D341Med (cell line): ENCODE measurements at places on chromosomes 7 and 10.
A peak's percentile ranks its signal among the peaks of the same experiment; 100 is the strongest.

- DNase-seq: no peak
Observed at GRCh38 chr7:16590424-16590823, 55.1 kb downstream of the ANKMY2 start.

- DNase-seq: no peak
Observed at GRCh38 chr7:7569081-7569527, 2.4 kb downstream of the MIOS start.

DNA sequence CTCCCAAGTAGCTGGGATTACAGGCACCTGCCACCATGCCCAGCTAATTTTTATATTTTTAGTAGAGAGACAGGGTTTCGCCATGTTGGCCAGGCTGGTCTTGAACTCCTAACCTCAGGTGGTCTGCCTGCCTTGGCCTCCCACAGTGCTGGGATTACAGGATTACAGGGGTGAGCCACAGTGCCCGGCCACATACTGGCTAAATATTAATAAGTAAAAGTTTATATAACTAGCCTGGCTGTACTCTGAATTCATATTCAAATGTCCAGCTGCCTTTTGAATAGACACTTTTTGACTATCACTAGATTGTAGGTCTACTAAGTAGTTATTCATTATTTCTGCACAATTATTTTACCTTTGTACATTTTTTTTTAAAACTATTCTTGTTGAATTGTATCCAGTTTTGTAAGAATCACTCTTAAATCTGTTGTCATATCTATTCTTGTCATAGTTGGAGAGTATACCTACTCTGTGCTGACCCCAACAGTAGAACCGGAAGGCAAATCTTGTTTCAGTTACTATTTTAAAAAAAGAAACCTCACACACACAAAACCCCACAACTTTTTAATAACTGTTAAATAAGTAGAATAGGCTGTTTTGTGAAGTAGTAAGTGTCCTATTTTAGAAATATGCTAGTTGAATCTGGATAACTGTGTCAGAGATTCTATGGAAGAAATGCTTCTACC lies 29.6 kb downstream of the MINPP1 start:
- DNase-seq: no peak

DNA sequence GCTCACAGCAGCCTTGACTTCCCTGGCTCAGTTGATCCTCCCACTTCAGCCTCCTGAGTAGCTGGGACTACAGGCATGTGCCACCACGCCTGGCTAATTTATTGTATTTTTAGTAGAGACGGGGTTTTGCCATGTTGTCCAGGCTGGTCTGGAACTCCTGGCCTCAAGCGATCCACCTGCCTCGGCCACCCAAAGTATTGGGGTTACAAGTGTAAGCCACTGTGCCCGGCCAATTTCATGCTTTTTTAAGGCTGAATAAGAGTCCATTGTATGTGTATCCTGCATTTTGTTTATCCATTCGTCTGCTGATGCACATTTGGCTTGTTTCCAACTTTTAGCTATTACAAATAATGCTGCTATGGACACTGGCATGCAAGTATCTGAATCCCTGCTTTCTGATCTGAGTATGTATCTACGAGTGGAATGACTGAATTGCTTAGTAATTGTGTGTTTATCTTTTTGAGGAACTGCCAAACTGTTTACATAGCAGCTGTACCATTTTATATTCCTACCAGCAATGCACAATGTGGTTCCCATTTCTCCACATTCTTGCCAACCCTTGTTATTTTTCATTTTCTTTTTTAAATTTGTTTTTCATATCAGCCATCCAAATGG lies 37.3 kb upstream of the TPST1 start:
- no peak for DNase-seq

- no peak for DNase-seq
Observed at GRCh38 chr10:14652067-14652466, 122.6 kb downstream of the FAM107B start.

GRCh38 chr7:157795199-157795598 lies 458.4 kb downstream of the DNAJB6 start:
- no peak for DNase-seq

GRCh38 chr7:125526092-125526491 lies 596.5 kb upstream of the POT1 start:
- no peak for DNase-seq

DNA sequence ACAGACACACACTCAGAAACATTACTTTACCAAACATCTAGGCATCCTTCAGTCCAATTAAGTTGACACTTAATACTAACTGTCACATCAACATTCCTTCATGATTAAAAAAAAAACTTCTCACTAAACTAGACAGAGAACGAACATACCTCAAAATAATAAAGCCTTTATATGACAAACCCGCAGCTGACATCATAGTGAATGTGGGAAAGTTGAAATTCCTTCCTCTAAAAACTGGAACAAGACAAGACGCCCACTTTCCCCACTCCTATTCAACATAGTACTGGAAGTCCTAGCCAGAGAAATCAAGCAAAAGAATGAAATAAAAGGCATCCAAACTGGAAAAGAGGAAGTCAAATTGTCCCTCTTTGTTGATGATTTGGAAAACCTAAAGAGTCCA lies 96.9 kb upstream of the PPP1R9A start:
- no peak for DNase-seq

- no peak for DNase-seq
Observed at GRCh38 chr7:52119537-52119936, 802.9 kb upstream of the COBL start.

DNA sequence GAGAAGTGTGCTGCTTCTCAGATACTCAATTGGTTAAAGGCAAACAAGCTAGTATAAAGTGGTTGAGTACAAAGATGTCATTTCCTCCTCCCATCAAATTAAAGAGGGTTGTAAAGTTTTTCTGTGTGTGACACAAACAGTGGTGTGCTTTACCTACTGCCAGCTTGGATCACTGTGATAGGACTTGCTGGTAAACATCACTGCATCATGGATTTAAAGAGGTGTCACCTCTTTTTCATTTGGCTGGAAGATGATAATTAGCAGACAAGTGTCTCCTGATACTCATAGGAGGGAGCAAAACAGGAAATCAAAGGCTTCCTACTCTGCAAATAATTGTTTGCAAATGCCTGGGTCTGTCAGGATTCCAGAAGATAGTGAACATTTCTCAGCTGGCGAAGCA lies 200.5 kb downstream of the MDFIC start:
- no peak for DNase-seq

GRCh38 chr7:133551466-133551865 lies 298.6 kb downstream of the EXOC4 start:
- no peak for DNase-seq

- no peak for DNase-seq
Observed at GRCh38 chr7:138745189-138745588, 44.0 kb upstream of the SVOPL start.

- DNase-seq: no peak
Observed at GRCh38 chr10:5679037-5679435, 5.6 kb upstream of the TASOR2 start.

DNA sequence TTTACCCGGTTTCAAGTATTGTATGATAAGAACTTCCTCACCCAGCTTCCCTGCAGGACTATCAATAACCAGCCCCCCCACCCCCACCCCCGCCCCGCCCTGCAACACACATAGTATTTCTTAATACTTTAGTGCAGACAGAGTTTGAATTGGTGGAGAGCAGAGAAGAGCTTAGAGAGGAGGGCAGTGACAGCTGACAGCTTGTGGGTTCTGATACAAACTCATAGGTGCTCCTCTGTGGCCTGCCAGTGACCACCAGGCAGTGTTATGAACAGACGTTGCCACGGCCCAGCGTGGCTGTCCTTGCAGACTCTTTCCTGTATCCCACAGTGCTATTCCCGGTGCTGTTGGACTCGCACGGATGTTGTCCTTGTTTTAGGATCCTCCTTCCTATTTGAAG lies 186.9 kb upstream of the ADO start:
- no peak for DNase-seq

DNA sequence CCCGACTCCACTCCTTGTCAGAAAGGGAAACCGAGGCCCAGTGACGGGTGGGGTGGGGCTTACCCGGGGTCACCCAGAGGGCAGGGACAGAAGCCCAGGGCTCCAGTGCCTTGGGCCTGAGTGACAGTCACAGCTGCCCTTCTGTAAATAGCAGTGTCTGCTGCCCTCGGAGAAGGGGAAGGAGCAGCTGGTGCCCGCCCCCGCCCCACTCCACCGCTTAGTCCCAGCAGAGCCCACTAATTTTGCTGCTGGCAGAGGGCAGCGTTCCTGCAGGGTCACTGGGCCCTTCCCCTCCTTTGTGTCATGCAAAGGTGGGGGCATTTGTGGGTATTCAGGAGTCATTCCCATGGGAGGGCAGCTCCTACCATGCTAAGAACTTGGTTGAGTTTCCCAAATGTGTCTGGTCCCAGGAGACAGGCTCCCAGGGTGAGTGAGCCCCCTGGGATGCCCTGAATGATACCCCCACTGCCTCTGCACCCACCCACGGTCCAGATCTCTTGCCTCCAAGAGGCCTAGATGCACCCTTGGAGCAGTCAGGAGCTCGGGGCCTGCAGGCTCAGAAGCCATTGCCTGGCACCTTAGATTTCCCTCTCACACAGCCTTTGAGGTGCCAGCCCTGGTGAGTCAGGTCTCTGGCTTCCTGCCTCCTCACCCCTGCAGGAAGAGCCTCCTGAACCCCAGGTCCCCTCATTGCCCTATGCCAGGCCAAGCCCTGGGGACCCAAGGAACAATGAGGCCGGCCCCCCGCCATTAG lies 17.2 kb downstream of the SH2B2 start:
- DNase-seq: peak; percentile 72

DNA sequence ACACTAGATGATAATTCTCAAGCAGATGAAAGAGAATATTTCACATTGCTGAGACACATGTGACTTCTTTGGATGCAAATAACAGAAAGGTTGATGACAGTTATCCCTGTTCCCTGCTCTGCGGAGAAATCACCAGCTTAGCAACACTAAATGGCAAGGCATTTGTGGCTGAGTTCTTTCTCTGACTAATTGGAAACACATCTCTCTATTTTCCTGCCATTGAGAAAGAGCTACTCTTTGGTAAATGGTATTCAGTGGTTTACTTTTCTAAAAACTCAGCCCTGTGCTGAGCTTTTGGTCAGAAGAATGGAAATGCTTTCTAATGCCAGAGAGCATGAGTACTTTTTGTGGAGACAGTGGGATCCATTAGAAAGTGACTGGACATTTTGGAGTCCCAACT lies 771.4 kb downstream of the LRMDA start:
- no peak for DNase-seq

DNA sequence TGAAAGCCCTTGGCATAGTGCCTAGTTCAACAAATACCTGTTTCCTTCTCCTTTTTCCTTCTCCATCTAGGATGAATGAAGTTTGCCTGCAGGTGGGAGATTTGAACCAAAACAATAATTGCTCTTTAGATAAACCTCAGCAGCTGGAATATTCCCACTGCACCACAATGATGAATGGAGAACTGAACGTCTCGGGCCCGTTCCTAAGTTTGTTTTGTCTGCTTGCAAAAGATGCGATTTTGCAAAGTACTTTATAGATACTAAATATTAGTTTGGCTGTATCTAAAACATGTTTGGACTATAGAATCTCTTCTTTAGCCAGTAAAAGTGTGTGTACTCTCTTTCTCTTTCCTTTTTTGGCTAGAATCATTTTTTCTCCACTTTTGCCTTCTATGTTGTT lies 75.8 kb upstream of the BMPER start:
- no peak for DNase-seq
